Stimulated activated CD4-positive, alpha-beta T cell treated with anti-CD3 and anti-CD28 coated beads, Interleukin-4, amount 100 ng/mL, for 4 hours (primary cell): ENCODE measurements at places on chromosomes 2 and 18.

GRCh38 chr2:53515435-53516332 lies 251.9 kb upstream of the CHAC2 start:
- DNase-seq = no peak

DNA sequence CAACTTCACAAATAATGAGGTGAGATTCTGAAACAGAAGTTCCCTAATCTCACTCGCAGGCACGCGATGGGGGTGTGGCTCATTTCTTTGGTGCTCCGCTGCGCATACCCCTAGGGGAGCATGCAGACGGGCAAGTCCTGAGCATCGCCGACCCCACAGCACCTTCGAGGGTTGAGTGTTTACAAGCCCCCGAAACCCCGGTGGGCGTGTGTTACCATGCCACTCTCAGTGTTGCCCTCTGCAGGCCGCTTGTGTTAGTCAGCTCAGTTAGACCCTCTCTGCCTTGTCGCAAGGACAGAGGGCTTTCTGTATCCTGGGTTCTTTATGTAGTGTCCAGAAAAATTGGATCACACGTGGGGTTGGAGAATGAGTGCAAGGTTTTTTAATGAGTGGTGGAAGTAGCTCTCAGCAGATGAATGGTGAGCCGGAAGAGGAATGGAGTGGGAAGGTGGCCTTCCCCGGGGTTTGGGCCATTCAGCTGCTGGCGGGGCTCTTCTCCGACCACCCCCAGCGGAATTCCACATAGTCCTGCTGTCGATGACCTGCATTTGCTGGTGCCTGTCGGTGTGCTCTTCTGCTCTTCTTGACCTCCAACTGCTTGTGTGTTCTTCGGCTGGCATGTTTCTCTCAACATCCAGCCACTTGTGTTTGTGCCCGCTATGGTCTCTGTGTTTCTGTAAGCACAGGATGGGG lies 191.3 kb downstream of the RPRM start:
- no peak for DNase-seq

DNA sequence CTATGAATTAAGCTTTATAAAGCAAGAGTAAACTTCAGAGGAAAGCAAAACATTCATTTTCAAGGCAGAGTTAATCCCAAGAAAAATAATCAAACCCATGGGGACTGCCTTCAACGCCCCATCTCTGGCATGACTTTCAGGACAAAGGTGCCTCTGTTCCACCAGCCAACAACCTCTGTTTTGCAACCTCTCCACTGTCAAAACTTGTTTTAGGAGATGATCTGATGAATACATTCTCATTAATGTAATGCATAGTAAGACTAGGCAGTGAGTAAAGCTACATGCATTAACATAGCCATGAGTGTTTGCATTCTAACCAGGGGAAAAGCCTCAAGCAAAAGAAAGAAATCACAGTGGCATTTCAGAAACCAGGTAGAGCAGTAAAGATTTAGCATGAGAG lies 357.0 kb downstream of the FBXO15 start:
- no peak for DNase-seq

- DNase-seq = no peak
Observed at GRCh38 chr2:37713258-37713700, 41.8 kb upstream of the CDC42EP3 start.

DNA sequence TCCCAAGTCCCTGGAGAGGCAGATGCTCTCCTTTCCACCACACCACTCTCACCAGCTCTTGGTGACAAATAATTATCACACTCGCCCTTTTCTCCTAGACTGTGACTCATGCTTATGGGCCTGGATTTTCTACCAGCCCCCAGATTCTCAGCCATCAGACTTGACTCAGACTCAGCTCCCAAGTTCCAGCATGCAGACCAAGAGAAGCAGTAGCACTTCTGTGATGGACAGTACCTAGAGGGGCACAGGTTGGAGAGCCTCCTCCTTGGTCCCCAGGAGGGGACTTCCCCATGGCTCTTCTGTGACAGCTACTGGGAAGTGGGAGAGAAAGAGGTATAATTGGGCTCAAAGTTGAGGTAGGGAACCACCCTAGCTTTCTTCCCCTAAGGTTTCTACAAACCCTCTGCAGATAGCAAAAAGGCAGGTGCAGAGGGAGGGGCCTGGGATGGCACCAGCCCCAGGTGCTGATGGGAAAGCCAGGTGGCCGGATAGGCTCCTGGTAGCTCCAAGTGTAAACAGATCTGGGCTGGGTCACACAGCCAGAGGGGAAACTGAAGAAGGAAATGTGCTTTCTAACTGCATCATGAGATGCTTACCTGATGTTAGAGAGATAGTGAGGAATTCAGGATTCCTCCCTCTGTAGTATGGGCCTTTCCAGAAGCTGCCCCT lies 4.1 kb downstream of the TCF23 start:
- no peak for DNase-seq

GRCh38 chr18:3162181-3162580 lies 57.6 kb downstream of the MYOM1 start:
- DNase-seq = no peak

DNA sequence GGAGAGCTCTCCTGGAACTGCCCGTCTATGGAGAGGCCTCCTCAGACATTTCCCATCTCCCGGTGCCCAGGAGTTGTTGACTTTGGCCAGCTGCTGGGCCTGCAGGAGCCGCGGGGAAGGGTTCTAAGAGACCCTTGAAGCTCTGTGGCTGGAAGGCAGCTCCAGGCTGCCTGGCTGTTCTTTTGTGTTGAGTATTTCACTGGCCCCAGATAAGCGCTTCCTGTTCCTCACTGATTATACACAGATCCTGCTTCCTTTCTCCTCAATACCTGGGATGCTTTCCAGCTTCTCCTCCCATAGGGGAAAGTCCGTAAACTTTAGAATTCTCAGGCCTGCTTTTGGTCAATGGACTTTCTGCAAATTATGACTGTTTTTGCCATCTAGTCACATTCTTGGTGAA lies 57.8 kb downstream of the TGOLN2 start:
- no peak for DNase-seq
